ENCODE measurements at places on chromosomes 1 and 21.

DNA sequence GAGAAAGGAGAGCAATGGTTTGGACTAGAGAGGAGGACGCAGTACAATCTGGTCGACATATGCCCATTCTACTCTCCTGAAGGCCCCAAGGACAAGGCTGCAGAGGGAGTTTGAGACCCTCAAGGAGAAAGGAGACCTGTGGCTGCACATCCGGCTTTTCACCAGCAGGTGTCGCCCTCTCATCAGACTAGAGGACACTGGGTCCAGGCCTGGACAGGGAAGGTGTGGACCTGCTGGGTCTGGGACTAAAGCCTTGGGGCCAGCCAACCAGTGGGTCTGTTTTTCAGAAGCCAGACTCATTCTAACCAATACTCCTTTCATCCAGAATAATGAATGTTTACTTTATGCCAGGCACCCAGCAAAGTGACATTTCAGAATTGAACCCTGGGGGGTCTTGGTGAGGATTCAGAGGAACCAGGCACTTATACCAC lies 5.0 kb downstream of the SRARP start:
- peak; percentile 54 for DNase-seq

- no peak for DNase-seq
Observed at GRCh38 chr21:38813547-38813946, 7.8 kb downstream of the ETS2 start.

- DNase-seq, result no peak
Observed at GRCh38 chr21:41119901-41120300, 48.1 kb upstream of the BACE2 start.

GRCh38 chr1:244335456-244335855 lies 116.3 kb downstream of the ADSS2 start:
- DNase-seq, result no peak

GRCh38 chr1:87169263-87169910 lies 159.3 kb upstream of the LMO4 start:
- no peak for DNase-seq

- peak; percentile 53 for DNase-seq
Observed at GRCh38 chr1:176949033-176949662, 215.4 kb downstream of the ASTN1 start.

- no peak for DNase-seq
Observed at GRCh38 chr1:17615959-17616358, 76.5 kb downstream of the ARHGEF10L start.

GRCh38 chr1:211932933-211933254 lies 102.3 kb upstream of the LPGAT1 start:
- no peak for DNase-seq

- peak; percentile 37 for DNase-seq
Observed at GRCh38 chr1:93257889-93258288, 77.4 kb downstream of the CCDC18 start.
